ENCODE measurements at places on chromosomes 7 and 10.

- no peak for DNase-seq
Observed at GRCh38 chr10:1465418-1465911, 271.9 kb downstream of the ADARB2 start.

DNA sequence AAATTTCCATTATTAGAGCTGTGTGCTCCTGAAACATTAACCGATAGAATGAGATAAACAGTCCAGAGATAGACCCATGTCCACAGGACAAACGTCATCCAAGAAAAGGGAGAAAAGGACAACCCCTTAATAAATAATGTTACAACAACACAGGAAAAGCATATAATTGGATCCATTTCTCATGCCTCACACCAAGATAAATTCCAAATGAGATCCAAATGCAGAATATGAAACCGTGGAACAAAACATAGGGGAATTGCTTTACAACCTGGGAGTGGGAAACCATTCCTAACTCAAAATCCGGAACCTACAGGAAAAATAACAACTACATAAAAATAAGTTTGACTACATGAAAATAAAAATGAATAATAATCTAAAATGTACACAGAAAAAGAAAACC, 22.4 kb upstream of the NEBL start:
- no peak for DNase-seq

- DNase-seq, result no peak
Observed at GRCh38 chr10:119778776-119779445, 53.1 kb downstream of the INPP5F start.

GRCh38 chr10:120541984-120542383, 85.0 kb downstream of the PLPP4 start:
- no peak for DNase-seq

GRCh38 chr10:55630491-55631056, 730.5 kb downstream of the ZWINT start:
- DNase-seq, result no peak

GRCh38 chr7:12949060-12949931, 261.9 kb downstream of the ARL4A start:
- no peak for DNase-seq

GRCh38 chr10:73552819-73553715, 38.1 kb downstream of the USP54 start:
- DNase-seq, result no peak

DNA sequence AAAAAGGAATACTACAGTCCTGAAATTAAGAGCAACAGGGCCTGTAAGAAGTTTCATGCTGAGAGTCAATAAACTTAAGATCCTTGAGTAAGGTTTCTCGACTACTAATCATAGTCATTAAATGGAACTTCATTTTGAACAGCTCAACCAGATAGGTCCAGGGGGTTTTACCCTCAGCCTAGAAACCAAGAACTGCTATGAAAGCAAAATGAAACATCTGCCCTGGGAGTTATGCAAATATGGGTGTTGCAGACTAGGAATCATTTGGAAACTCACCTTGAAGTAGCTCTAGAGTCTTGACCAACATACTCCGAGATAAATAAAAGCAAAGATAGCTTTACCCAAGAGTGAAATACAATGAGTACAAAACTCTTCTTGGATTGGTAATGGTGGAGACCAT, 128.0 kb downstream of the HGF start:
- no peak for DNase-seq

- DNase-seq, result peak; percentile 37
Observed at GRCh38 chr10:90407131-90407530, 450.7 kb downstream of the HTR7 start.

DNA sequence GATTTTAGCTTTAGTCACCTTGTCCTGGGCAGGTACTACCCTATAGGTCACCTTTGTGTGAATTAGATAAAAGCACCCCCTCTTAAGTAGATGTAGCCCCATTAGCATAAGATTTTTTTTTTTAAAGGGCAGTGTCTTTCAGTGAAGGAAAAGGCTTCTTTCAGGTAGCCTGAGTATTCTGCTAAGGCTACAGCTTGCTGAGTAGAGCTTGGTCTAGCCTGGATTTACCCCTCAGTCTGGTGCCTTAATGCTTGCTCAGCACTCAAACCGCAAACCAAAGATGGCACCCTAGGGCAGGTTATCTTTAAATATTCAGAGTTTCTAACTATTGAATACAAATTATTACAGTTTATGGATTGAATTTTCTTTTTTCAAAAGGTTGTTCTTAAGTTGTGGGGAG, 83.4 kb downstream of the GLCCI1 start:
- no peak for DNase-seq

GRCh38 chr7:54995166-54995565, 23.7 kb upstream of the EGFR start:
- DNase-seq, result no peak

DNA sequence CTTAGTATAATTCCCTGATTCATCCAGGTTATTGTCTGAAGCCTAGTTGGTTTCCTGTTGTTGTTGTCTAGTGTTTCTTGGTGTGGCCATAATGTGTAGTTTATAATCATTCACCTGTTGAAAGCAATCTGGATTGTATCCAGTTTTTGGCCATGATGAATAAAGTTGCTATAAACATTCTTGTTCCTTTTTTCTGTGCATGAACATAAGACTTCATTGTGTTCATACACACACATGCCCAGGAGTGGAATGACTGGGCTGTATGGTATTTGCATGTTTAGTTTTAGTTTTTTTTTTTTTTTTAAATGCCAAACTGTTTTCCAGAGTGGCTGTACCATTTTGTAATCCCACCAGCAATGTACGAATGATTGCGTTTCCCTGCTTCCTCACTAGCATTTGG, 349.8 kb downstream of the SDK1 start:
- DNase-seq, result no peak

GRCh38 chr7:10121631-10122030, 852.0 kb upstream of the PHF14 start:
- no peak for DNase-seq

DNA sequence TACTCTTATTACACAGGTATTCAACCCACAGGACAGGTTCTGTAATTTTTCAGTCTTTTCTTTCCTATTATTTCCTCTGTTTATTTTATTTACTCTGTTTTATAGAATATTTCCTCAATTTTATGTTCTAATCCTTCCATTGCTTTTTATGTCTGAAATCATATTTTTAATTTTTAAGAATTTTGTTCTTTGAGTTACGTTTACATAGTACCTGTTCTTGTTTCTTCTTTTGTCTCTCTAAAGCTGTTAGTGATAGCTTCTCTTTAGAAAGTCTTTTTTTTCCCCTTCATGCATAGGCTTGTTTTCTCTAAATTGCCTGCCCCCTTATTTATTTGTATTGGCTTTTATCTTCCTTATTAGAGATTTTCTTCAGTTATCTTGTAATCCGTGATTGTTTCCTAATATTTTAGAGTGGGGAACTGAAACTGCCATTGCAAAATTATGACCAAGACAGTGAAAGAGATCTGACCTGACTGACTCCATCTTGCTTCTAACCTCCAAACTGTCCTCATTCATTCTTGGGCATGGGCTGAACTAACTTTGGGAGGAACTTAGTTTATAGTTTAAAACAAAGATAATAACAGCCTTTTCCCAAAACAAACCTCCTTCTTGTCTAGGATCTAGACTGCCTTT, 187.6 kb downstream of the PFKFB3 start:
- no peak for DNase-seq

All from A172 (cell line).